ENCODE measurements at places on chromosomes 2 and 18. TPM values are rescaled to one million over a fixed set of nuclear protein-coding genes. Genes with fewer than 3 reads are reported as not detected.
A peak's percentile ranks its signal among the peaks of the same experiment; 100 is the strongest.

- H3K4me1 ChIP-seq = no peaks in the 10 kb centered on the region
- H3K27ac ChIP-seq = no peak overlapping the region
- H3K36me3 ChIP-seq = no peaks in the 10 kb centered on the region
- no peak overlapping the region for H3K4me3 ChIP-seq
- H3K27me3 ChIP-seq = no peaks in the 10 kb centered on the region
Observed at GRCh38 chr2:229032608-229033234, 238.4 kb downstream of the PID1 start.

DNA sequence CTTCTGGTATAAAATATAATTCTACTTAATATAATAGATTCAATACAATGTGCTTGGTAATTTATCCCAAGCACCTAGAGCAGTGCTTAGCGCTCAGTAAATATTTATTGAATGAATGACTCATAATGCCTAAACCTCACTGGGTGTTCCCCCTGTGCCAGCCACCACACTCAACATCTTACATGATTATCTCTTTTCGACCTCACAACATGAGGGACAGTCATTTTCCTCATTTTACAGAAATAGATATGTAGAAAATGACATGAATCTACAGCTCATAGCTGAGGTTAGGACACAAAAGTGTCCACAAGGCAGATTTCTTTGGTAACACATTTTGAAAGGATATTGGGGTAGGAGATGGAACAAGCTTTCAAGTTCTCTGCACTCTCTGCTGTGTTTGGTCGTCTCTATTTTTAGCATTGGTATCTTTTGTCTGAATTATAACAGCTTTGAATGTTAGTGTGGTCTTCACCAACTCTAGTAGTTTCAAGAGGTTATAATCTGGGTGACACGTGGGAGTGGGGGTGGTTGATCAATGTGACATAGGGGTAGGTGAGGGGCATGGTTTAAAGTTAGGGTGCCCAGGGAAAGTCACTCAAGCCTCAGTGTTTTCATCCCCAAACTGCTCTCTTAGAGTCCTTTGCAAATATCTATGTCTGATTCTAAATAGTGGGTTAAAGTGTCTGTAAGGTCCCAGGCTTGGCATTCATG is 9.8 kb downstream of the MYOM1 start:
- peaks cover 14% of the 10 kb centered on the region for H3K4me1 ChIP-seq
- H3K36me3 ChIP-seq = peaks cover 4% of the 10 kb centered on the region
- H3K4me3 ChIP-seq = no peak overlapping the region
- H3K27me3 ChIP-seq = no peaks in the 10 kb centered on the region

GRCh38 chr2:43169987-43170386 is 56.4 kb downstream of the ZFP36L2 start:
- peak; percentile 89 for DNase-seq
- H3K27ac ChIP-seq = peak overlapping the region; percentile 61
- peaks cover 81% of the 10 kb centered on the region for H3K4me1 ChIP-seq
- H3K27me3 ChIP-seq = no peaks in the 10 kb centered on the region

RBKS gene
- total RNA-seq = 1.1 TPM

GRCh38 chr2:9174771-9175437 is 31.7 kb upstream of the ASAP2 start:
- H3K27ac ChIP-seq = no peak overlapping the region
- no peaks in the 10 kb centered on the region for H3K4me1 ChIP-seq
- no peaks in the 10 kb centered on the region for H3K36me3 ChIP-seq
- peaks cover 11% of the 10 kb centered on the region for H3K27me3 ChIP-seq
- no peak for DNase-seq

GRCh38 chr2:141341444-141341843 is 789.4 kb downstream of the LRP1B start:
- H3K4me3 ChIP-seq = no peak overlapping the region
- no peak for DNase-seq
- no peak overlapping the region for H3K27ac ChIP-seq
- no peaks in the 10 kb centered on the region for H3K4me1 ChIP-seq
- H3K36me3 ChIP-seq = no peaks in the 10 kb centered on the region

- H3K36me3 ChIP-seq = no peaks in the 10 kb centered on the region
- H3K4me3 ChIP-seq = no peak overlapping the region
- H3K27ac ChIP-seq = no peak overlapping the region
Observed at GRCh38 chr2:188588235-188588634, 296.6 kb downstream of the GULP1 start.

GRCh38 chr18:70329071-70329470 is 40.2 kb downstream of the SOCS6 start:
- H3K4me3 ChIP-seq = no peak overlapping the region
- H3K36me3 ChIP-seq = no peaks in the 10 kb centered on the region
- H3K27ac ChIP-seq = no peak overlapping the region
- DNase-seq = no peak
- peaks cover 2% of the 10 kb centered on the region for H3K27me3 ChIP-seq

- no peaks in the 10 kb centered on the region for H3K27me3 ChIP-seq
- peak; percentile 75 for DNase-seq
- peak within 1 kb of the TSS; percentile 59 for H3K27ac ChIP-seq
- H3K4me1 ChIP-seq = peaks cover 42% of the 10 kb centered on the region
Observed at GRCh38 chr18:46071653-46072375, at the start of gene PSTPIP2. Gene PSTPIP2, minus strand, starts transcription at chr18:46072260. Its CDS starts 72 bp downstream, at chr18:46072188.

AGXT gene
- total RNA-seq = not detected

- H3K27ac ChIP-seq = no peak overlapping the region
- peaks cover 1% of the 10 kb centered on the region for H3K27me3 ChIP-seq
- H3K4me3 ChIP-seq = no peak overlapping the region
- H3K36me3 ChIP-seq = no peaks in the 10 kb centered on the region
Observed at GRCh38 chr2:20361893-20362292, 11.2 kb upstream of the PUM2 start.

GRCh38 chr2:142946941-142947340 is 69.5 kb downstream of the KYNU start:
- H3K4me1 ChIP-seq = no peaks in the 10 kb centered on the region
- H3K4me3 ChIP-seq = no peak overlapping the region
- DNase-seq = no peak
- no peaks in the 10 kb centered on the region for H3K36me3 ChIP-seq
- no peak overlapping the region for H3K27ac ChIP-seq

DNA sequence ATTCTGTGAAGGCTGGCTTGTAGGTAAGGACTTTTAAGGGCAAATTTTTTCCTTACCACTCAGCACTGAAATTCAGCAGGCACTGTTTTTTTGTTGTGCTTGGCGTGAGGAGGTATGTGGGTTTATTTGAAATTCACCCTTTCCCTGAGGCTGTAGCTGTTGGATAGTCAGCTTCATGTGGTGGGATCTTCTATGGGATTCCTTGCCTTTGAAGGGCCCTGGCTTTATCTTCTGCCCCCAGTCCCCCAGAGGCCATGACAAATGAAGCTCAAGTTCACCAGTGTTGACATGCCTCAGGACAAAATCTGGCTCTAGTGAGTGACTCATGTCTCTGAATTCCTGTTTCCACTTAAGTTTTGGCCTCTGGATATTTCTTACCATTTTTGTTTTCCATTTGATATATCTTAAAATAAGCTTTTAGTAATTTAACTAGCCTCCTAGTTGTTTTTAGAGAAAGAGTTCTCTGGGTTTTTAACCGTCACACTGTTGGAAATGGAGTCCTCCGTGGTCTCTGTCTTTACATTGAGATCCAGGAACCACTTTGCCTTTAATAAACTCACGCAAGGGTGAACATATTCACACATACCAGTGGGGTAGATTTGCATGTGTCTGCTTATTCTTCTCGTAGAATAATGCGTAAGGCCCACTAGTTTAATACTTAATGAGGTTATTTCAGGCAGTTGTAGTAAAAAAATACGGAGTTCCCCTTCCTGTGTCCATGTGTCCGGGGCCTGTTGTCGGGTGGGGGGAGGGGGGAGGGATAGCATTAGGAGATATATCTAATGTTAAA is 211.1 kb upstream of the FAM98A start:
- H3K4me1 ChIP-seq = no peaks in the 10 kb centered on the region
- DNase-seq = no peak
- H3K27ac ChIP-seq = no peak overlapping the region

GRCh38 chr2:135510577-135510976 is 20.4 kb downstream of the ZRANB3 start:
- peaks cover 19% of the 10 kb centered on the region for H3K4me1 ChIP-seq
- H3K4me3 ChIP-seq = no peak overlapping the region
- peaks cover 18% of the 10 kb centered on the region for H3K36me3 ChIP-seq
- DNase-seq = no peak

GRCh38 chr18:61334951-61335683 is 1.9 kb downstream of the CDH20 start:
- peaks cover 28% of the 10 kb centered on the region for H3K27me3 ChIP-seq
- H3K36me3 ChIP-seq = no peaks in the 10 kb centered on the region
- no peaks in the 10 kb centered on the region for H3K4me1 ChIP-seq

GRCh38 chr2:106839849-106840595 is 45.9 kb downstream of the ST6GAL2 start:
- no peaks in the 10 kb centered on the region for H3K36me3 ChIP-seq
- H3K27me3 ChIP-seq = no peaks in the 10 kb centered on the region
- no peak for DNase-seq
- no peaks in the 10 kb centered on the region for H3K4me1 ChIP-seq
- no peak overlapping the region for H3K4me3 ChIP-seq

- DNase-seq = no peak
- peaks cover 3% of the 10 kb centered on the region for H3K4me1 ChIP-seq
- no peaks in the 10 kb centered on the region for H3K27me3 ChIP-seq
- no peak overlapping the region for H3K27ac ChIP-seq
Observed at GRCh38 chr18:11862468-11863137, 11.4 kb downstream of the CHMP1B start.

EMILIN1 gene
- 0.15 TPM for total RNA-seq

GRCh38 chr2:116133381-116133942 is 1681.0 kb upstream of the DDX18 start:
- no peak overlapping the region for H3K27ac ChIP-seq
- H3K4me1 ChIP-seq = no peaks in the 10 kb centered on the region
- DNase-seq = no peak
- H3K27me3 ChIP-seq = no peaks in the 10 kb centered on the region
- no peak overlapping the region for H3K4me3 ChIP-seq
- no peaks in the 10 kb centered on the region for H3K36me3 ChIP-seq

- no peak for DNase-seq
- no peak overlapping the region for H3K4me3 ChIP-seq
- H3K27me3 ChIP-seq = no peaks in the 10 kb centered on the region
Observed at GRCh38 chr2:63729362-63729761, 112.3 kb upstream of the UGP2 start.

DNA sequence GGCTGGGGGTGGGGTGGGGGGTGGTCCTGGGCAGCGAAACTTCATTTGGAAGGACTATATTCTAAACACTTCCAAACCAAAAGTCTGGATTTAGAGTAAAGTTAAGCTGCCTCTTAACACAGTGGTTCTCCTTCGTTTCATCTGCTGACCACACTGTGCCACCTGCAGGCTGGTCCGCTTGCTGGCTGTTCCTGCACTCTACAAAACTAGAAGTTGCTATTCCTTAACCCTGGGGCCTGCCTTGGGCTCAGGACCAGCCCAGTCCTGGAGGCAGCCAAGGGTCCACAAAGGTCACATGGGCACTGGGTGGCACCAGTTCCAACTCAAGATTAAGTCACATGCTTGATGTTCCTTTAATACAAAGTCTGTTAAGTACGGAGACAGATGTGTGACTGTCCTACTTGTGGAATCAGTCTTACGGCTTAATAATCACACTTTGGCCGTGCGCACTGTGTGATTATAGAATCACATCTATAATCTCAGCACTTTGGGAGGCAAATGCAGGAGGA is 195.4 kb downstream of the FAM210A start:
- H3K27me3 ChIP-seq = no peaks in the 10 kb centered on the region
- peak; percentile 51 for DNase-seq
- H3K4me1 ChIP-seq = peaks cover 26% of the 10 kb centered on the region
- H3K27ac ChIP-seq = peak overlapping the region; percentile 6
- H3K4me3 ChIP-seq = no peak overlapping the region

Measured in activated naive CD4-positive, alpha-beta T cell treated with anti-CD3 and anti-CD28 coated beads for 36 hours (primary cell).